ENCODE measurements at places on chromosomes 6 and 20.

DNA sequence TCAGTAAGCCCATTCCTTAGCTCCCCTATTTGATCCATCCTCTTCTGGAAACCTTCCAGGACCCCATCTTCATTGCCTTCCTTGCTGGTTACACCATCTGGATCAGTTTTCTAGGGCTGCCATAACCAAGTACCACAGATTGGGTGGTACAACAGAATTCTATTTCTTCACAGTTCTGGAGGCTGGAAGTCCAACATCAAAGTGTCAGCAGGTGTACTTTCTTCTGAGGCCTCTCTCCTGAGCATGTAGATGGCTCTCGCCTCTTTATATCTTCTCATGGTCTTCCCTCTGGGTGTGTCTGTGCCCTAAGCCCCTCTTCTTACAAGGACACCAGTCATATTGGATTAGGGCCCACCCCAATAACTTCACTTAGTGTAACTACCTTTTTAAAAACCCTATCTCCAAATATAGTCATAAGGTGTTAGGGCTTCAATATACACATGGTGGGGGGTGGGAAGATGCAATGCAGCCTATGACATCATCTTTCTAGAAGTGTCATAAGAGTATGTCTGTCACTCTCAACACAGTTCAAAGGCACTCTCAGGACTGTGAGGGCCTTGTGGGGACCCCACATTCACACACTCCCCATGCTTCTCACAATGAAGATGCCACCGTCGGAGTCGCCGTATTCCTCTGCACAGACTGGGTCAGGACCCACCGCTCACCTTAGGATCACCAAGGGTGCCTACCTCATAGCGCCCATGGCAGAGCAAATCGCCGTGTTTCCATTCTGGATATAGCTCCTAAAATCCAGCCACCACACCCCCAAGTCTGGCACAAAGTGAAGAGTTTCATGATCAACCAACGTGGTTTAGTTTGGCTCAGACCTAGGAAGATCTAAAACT lies 12.2 kb upstream of the PRND start:
- H3K27me3 ChIP-seq, result peaks cover 17% of the 10 kb centered on the region
- H3K4me3 ChIP-seq, result no peak overlapping the region
- DNase-seq, result no peak
- no peak overlapping the region for H3K27ac ChIP-seq

GRCh38 chr6:162468326-162468725 lies 259.2 kb downstream of the PRKN start:
- no peak overlapping the region for H3K27ac ChIP-seq
- no peak overlapping the region for H3K4me3 ChIP-seq
- no peaks in the 10 kb centered on the region for H3K4me1 ChIP-seq
- no peaks in the 10 kb centered on the region for H3K27me3 ChIP-seq
- no peaks in the 10 kb centered on the region for H3K36me3 ChIP-seq

- H3K27me3 ChIP-seq, result no peaks in the 10 kb centered on the region
- no peak for DNase-seq
- H3K27ac ChIP-seq, result no peak overlapping the region
- no peak overlapping the region for H3K4me3 ChIP-seq
These were observed 115.5 kb downstream of the REV3L start for GRCh38 chr6:111367393-111368088.

DNA sequence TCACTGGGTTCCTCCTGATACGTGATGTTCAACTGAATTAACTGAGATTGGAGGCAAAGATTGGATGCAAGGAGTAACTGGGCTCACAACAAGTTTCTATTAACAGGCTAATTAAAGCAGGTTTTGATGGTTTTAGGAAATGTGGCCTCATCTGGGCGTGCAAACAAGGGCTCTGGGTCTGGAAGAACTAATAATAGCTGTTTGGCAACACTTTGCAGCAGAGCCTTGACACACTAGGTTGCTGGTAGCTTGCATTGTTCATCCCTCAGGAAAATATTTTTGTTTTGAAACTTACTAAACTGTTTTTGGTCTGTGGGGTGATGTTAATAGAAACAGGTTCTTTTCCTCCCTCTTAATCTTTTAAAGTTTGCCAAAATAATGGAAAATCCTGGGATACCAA lies 117.2 kb upstream of the CD93 start:
- peaks cover 37% of the 10 kb centered on the region for H3K27me3 ChIP-seq
- H3K27ac ChIP-seq, result no peak overlapping the region
- no peaks in the 10 kb centered on the region for H3K36me3 ChIP-seq
- H3K4me1 ChIP-seq, result no peaks in the 10 kb centered on the region
- no peak for DNase-seq

GRCh38 chr6:118017301-118017848 lies 110.3 kb downstream of the SLC35F1 start:
- no peaks in the 10 kb centered on the region for H3K36me3 ChIP-seq
- H3K27ac ChIP-seq, result no peak overlapping the region
- no peak for DNase-seq
- no peaks in the 10 kb centered on the region for H3K4me1 ChIP-seq
- H3K27me3 ChIP-seq, result no peaks in the 10 kb centered on the region

GRCh38 chr6:6736791-6737654 lies 148.5 kb downstream of the LY86 start:
- no peak overlapping the region for H3K27ac ChIP-seq
- peaks cover 9% of the 10 kb centered on the region for H3K4me1 ChIP-seq
- no peaks in the 10 kb centered on the region for H3K36me3 ChIP-seq

DNA sequence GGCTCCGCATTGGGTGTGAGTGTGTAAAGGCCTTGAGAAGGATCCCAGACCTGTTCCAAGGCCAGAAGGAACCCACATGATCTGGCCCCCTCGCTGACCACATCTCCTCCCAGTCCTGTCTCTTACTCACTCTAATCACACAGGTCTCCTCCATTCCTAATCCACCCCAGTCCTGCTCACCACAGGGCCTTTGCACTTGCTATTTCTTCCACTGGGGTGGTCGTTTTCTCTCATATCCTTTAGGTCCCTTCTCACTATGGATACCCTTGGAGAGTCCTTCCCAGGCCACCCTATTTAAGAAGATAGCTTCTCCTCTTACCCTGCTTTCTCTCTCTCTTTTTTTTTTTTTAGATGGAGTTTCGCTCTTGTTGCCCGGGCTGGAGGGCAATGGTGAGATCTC lies 65.7 kb downstream of the CD40 start:
- DNase-seq, result no peak
- H3K27me3 ChIP-seq, result peaks cover 95% of the 10 kb centered on the region
- no peak overlapping the region for H3K4me3 ChIP-seq
- no peaks in the 10 kb centered on the region for H3K36me3 ChIP-seq
- H3K27ac ChIP-seq, result no peak overlapping the region

- no peak within 1 kb of the TSS for H3K27ac ChIP-seq
- H3K27me3 ChIP-seq, result no peaks in the 10 kb centered on the region
- H3K4me1 ChIP-seq, result peaks cover 14% of the 10 kb centered on the region
- H3K4me3 ChIP-seq, result peak within 1 kb of the TSS; percentile 71
These were observed at the start of gene BCAS4 for GRCh38 chr20:50794846-50795634. BCAS4 (plus strand) TSS chr20:50795061; CDS start chr20:50795084, 23 bp downstream.

GRCh38 chr20:63150911-63151531 lies 64.9 kb downstream of the YTHDF1 start:
- DNase-seq, result no peak
- peaks cover 100% of the 10 kb centered on the region for H3K27me3 ChIP-seq
- no peaks in the 10 kb centered on the region for H3K4me1 ChIP-seq
- no peaks in the 10 kb centered on the region for H3K36me3 ChIP-seq
- H3K27ac ChIP-seq, result no peak overlapping the region
- no peak overlapping the region for H3K4me3 ChIP-seq

DNA sequence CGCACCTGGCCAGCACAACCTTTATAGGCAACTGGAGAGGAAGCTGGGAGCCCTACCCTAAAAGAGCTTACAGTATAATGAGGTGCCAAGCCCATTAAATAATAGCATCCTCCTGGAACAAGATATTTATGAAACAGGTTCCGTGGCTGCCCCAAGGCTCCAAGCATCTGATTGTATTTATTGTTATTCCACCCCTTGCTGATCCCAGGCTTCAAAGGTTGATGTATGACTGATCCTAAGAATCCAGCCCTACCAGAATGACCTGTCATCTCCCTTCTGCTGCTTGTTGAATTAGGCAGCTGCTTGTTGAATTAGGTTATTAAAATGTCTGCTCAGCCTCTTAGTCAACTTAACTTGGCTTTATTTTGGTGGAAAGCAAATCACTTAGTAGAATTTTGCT lies 35.2 kb upstream of the SASH1 start:
- no peaks in the 10 kb centered on the region for H3K36me3 ChIP-seq
- no peaks in the 10 kb centered on the region for H3K27me3 ChIP-seq
- DNase-seq, result no peak
- H3K27ac ChIP-seq, result no peak overlapping the region

DNA sequence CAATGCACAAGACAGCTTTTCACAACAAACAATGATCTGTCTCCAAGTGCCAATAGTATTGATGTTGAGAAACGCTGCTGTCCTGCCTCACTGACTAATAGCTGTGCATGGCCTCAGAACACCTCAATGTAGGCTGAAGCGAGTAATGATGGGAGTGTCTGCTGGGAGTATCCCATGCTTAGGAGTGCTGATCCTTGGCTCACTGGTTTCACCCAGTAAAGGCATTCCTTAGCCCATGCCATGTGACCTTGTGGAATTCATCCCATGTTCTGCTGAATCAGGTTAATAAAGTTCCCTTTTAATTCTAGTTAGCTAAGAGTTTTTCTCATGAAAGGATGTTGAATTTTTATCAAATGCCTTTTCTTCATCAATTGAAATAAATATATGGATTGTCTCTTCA lies 3.8 kb upstream of the WFDC12 start:
- no peak overlapping the region for H3K4me3 ChIP-seq
- no peak for DNase-seq
- H3K4me1 ChIP-seq, result no peaks in the 10 kb centered on the region
- no peaks in the 10 kb centered on the region for H3K36me3 ChIP-seq
- no peak overlapping the region for H3K27ac ChIP-seq

GRCh38 chr6:106609699-106610098 lies 19.6 kb downstream of the RTN4IP1 start:
- peaks cover 24% of the 10 kb centered on the region for H3K4me1 ChIP-seq
- no peaks in the 10 kb centered on the region for H3K27me3 ChIP-seq
- H3K27ac ChIP-seq, result no peak overlapping the region
- H3K36me3 ChIP-seq, result no peaks in the 10 kb centered on the region
- no peak overlapping the region for H3K4me3 ChIP-seq
- DNase-seq, result peak; percentile 48

DNA sequence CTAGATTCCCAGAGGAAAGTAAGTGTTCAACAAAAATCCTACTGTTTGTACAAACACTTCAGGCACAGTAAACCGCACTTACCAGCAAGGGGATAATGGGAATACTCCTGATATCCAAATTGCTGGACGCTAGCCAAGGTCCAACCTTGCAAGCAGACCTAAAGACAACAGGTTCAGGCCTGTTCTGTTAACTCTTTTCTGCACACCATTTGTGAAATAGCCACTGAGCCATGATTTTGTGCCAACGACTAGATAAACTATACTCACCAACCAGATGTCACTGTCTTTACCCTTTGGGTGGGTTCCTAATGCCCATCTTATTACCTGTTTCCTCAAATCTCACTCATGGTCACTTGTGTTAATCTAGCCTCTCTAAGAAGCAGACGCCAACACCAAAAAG lies 43.5 kb downstream of the GOPC start:
- H3K27ac ChIP-seq, result peak overlapping the region; percentile 81
- H3K4me1 ChIP-seq, result no peaks in the 10 kb centered on the region

DNA sequence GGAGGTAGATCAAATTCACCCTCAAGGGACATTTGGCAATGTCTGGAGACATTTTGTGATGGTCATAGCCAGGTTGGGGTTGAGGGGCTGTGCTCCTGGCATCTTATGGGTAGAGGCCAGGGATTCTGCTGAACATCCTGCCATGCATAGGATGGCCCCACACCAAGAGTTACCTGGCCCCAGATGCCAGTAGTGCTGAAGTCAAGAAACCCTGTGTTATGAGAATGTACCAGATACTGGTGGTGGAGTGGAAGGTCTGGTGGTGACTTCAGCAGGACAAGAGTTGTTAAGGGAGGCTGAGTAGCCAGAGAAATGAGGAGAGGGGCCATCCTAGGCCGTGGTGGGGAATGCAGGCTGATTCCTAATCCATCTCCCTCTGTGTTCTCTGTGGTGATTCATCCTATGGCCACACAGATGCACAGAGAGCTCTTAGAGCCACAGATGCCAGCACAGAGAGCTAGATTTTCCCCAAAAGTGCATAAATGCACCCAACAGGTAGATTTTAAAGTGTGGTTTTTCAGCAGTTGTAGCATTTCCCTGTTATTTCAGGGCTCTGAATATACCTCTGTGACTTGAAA lies 43.6 kb downstream of the CDYL start:
- no peak overlapping the region for H3K4me3 ChIP-seq
- no peak overlapping the region for H3K27ac ChIP-seq
- no peaks in the 10 kb centered on the region for H3K27me3 ChIP-seq
- no peak for DNase-seq
- no peaks in the 10 kb centered on the region for H3K36me3 ChIP-seq

DNA sequence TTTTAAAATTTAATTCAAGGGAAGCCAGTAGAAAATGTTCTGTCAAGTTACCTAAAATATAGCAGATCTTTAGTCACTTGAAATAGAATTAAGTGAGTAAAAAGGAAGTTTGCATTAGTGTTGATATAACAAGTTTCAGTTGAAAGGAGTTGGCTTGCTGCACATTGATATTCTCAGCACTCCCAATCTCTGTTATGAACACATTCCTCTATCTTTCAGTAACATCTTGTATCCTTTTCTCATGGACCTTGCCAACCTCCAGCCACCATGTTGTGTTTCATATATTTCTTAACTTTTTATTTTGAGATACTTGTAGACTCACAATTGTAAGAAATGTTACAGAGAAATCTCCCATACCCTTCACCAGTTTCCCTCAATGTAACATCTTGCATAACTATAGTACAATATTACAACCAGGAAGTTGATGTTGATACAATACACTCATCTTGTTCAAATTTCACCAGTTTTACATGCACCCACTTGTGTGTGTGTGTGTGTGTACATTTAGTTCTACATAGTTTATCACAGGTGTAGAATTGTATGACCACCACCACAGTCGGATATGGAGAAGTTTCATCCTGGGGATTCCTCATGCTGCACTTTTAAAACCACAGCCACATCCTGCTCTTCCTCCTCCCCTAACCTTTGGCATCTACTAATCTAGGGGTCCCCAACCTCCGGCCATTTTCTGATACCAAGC lies 20.2 kb upstream of the PAQR8 start:
- H3K27ac ChIP-seq, result peak overlapping the region; percentile 38
- H3K4me1 ChIP-seq, result peaks cover 30% of the 10 kb centered on the region
- no peak overlapping the region for H3K4me3 ChIP-seq
- H3K27me3 ChIP-seq, result no peaks in the 10 kb centered on the region

GRCh38 chr20:38406476-38406875 lies 28.7 kb downstream of the SNHG17 start:
- H3K4me1 ChIP-seq, result peaks cover 7% of the 10 kb centered on the region
- peaks cover 15% of the 10 kb centered on the region for H3K36me3 ChIP-seq
- H3K27me3 ChIP-seq, result no peaks in the 10 kb centered on the region
- H3K27ac ChIP-seq, result no peak overlapping the region
- no peak for DNase-seq

Data from Calu3 (cell line).